NCI-H1417 treated with DMSO at 0.1 percent for 48 hours (cell line): ENCODE measurements at places on chromosomes 13 and 19.

DNA sequence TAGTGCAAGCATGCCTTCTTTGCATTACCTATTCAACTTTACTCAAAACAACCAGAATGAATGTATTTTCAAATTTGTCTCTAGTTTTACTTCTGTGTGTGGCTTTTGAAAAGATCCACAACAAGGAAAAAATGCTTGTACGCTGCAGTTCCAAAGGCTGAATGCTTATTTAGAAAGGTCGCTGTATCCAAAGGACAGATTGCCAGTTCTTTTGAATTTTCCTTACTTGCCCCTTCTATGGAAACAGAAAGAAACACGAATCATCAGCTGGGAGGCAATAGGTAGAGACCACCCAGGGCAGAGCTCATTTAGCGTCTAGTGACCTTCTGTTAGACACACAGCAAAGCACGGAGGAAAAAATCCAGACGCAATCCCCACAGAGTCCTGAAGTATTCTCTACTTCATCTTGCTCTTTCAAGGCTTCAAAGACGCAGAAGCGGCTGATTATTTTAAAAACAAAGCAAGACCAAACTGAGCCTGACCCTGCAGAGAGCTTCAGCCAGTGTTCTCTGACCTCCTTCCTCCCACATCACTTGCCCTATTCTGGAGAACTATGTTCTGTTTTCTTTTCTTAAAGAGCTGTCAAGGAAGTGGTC is 674.6 kb upstream of the SGCG start:
- DNase-seq, result no peak

DNA sequence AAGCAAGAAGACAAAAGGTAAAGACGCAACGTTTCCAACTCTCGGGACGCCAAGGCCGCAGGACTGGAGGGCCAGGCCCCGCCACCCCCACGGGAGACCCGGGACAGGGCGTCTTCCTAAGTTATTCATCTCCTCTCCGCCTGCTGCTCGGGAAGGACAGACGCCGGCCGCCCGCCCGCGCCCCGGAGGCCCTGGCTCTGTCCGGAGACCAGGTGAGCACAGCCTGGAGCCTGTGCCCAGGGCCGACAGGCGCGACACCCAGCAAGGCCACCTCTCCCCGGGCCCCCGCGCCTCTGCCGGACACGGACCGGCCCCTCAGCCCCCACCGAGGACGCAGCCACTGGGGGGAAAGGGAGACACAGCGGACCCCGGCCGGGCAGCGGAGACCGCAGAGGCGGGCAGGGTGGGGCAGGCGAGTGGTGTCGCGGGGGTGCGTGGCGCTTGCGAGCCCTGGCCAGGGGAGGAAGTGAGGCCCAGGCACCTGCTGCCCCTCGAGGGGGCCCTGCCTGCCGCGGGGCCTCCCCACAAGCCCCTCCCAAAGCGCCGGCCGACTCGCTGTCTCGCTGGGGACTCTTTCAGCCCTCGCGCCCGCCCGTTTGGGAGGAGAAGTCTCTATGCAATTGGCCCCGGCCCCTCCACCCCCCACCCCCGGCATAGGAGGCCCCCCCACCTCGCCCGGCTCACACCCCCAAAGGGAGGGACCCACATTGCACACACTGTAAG is 17.2 kb downstream of the SMIM24 start:
- DNase-seq, result no peak

DNA sequence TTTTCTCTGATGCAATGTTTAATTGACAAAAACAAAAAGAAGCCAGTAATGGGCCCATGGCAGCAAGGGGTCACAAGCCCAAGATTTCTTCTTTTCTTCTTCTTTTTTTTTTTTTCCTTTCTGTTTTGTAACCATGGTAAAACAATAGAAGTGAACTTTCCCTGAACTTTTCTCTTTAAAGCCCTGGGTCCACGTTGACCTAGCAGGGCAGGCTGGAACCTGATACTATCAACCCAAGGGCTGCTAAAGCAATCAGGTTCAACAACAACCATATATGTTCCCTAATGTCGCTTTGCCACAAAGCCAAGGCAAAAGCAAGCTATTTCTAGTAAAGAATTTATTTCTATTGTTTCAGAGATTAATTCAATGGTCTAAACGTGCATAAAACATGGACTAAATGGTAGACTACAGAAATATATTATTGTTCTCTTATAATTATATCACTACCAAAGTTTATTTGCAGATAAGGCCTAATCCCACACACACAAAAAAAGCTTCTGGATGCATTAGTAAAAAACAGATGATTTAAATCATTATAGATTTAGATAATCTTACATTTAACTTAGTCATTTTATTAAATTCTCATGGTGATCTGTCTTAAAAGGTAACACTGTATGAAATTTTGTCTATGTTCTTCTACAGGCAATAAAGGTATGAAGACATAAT is 153.9 kb downstream of the DACH1 start:
- no peak for DNase-seq

- no peak for DNase-seq
These were observed 309.8 kb downstream of the COG6 start for GRCh38 chr13:39965309-39965708.

GRCh38 chr13:98377635-98378378 is 199.1 kb downstream of the STK24 start:
- no peak for DNase-seq

GRCh38 chr19:9939301-9939913 is 3.1 kb upstream of the OLFM2 start:
- no peak for DNase-seq

GRCh38 chr19:33706631-33707030 is 84.9 kb downstream of the CHST8 start:
- no peak for DNase-seq

GRCh38 chr19:29289020-29289419 is 76.1 kb upstream of the UQCRFS1 start:
- no peak for DNase-seq

- DNase-seq, result no peak
These were observed 391.7 kb upstream of the HTR2A start for GRCh38 chr13:47288546-47288945.

DNA sequence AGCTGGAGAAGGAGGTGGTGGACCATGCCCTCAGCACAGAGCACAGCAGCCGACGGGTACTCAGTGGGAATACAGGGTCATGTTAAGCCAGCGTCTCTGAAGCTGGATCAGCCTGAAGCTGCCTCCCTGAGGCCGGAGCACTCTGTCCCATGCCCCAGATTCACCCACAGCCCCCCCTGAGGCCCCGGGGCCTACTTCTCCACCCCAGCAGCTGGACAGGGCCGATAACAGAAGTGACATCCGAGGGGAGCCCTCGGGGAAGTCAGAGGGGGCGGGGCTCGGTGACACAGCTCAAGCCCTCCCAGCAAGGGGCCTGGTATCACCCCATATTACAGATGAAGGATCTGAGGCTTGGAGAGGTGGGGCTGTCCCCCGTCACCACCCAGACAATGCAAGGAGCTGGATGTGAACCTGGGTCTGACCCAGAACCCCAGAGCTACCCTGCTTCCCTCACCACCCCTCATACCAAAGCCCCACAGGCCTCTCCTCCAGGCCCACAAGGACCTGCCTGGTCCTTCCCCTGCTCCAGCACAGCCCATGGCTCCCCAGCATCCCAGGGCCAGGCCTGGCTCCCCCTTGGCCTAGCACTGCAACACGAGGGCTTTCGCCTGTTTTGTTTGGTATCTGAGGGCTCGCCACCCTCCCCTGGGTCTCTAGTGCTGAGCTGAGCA is 5.7 kb downstream of the R3HDM4 start:
- DNase-seq, result no peak

DNA sequence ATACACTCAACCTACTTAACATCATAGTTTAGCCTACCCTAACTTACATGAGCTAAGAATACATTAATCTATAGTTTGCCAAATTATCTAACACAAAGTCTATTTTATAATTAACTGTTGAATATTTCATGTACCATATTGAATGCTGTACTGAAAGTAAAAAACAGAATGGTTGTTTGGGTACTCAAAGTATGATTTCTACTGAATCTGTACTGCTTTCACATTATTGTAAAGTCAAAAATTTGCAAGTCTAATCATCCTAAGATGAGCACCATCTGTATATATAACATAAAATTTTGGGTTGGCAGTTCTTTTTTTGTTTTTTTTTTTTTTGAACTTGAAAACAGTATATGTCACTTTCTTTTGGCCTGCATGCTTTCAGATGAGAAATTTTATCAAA is 1212.6 kb downstream of the SLITRK5 start:
- DNase-seq, result no peak

- no peak for DNase-seq
These were observed 20.4 kb downstream of the LMO7 start for GRCh38 chr13:75656425-75656989.

- DNase-seq, result no peak
These were observed at the start of gene MIDN for GRCh38 chr19:1248139-1248785. Gene MIDN, plus strand, starts transcription at chr19:1248583. Its CDS starts 1,714 bp downstream, at chr19:1250297.

DNA sequence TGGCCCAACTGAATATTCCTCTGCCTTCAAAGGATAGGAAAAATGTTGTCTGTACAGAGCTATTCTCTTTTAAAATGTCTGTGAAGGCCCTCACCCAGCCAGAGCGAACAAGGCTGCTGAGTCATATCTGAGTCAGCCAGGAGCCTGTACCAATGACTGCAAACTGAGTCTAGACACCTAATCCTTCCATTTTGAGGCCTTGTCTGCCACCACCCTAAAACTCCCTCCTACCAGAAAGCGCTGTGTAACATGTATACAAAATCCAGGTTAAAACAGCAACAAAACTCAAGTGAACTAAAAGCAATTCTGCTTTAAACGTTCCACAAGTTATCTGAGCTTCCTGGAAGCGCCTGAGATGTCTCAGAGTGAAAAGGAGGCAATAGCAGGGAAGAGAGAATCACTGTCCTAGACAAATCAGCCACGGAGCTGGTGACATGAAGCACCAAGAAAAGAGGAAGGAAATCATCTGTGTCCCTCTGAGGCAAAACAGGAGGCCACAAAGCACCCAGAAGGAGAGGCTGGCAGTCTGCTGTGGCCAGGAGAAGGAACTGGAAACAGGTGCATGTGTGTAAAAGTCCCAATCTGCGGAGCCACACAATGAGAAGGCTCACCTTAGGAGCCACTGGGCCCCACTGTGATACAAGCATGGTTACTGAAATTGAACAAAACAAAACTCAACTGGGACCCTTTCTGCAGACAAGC is 10.2 kb downstream of the DHRS12 start:
- no peak for DNase-seq

DNA sequence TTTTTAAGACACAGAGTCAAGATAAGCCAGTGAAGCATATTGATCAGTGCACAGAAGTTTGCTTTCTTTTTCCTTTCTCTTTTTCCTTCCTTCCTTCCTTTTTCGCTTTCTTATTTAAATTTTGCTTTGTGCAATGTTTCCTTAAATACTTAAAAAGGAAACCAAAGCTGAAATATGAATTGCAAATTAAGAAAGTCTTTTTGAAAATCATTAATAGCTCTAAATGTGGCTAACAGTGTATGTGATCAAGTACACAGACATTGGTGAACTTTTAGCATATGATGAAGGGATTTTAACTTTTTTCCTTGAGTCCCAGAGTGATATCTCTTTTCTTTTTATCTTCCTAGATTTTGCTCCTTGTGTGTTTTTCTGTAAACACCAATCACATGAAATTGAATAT is 1356.9 kb upstream of the PRR20A start:
- no peak for DNase-seq

- no peak for DNase-seq
These were observed 16.3 kb upstream of the DCT start for GRCh38 chr13:94495806-94496205.

DNA sequence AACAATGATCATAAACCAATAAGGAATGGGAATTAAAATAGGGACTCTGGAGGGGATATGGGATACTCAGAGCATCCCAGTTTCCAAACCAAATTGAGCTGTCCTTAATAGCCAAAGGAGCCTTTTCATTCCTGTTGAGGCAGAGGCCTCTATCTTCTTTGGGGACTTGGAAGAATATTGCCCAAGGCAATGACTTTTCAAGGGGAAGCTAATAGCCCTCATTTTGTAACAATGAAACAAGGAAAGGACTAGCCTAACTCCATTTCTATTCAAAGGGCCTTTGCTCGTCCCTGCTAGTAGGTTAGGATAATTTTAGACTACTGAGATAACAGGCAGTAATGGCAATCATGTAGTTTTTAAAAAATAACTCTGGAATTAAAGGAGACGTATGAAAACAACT is 789.8 kb upstream of the SLITRK5 start:
- no peak for DNase-seq

DNA sequence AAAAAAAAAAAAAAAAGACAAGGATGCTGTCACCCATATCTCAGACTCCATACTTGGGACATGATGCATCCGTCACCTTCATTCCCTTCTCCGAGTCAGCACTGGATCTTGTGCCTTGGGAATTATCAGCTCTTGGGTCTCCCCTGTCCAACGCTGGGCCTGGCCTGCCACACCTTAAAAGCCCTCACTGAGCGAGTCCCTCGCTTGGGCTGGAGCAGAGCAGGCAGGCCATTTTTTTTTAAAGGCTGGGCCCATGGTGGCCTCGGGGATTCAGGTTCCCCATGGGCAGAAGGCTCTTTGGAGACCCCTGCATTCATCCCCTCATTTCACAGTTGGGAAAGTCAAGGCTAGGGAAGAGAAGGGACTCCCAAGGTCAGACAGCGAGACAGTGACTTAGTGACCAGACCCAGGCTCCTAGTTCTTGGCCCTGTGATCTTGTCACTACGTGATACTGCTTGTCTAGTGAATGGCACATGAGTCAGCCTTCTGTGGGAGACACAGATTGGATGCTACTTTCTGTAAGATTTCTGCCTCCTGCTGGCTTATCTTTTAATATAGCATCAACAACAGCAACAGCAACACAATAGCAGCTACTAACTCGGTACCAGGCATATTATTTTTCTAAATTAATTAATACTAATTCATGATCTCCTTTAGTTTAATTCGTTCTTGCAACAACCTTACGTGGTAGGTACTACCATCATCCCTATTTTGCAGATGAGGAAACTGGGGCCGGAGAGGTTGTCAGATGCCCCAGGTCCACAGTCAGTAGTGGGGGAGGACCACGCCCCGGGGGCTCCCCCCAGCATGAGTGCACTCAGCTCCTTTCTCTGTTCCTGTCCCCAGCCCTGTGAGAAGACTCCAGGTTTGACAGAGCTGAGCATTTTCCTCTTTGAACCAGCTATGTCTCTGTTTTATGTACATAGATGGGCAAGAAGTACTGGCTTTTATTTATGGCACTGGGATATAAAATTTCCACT is 27.4 kb upstream of the ZNF536 start:
- DNase-seq, result no peak

DNA sequence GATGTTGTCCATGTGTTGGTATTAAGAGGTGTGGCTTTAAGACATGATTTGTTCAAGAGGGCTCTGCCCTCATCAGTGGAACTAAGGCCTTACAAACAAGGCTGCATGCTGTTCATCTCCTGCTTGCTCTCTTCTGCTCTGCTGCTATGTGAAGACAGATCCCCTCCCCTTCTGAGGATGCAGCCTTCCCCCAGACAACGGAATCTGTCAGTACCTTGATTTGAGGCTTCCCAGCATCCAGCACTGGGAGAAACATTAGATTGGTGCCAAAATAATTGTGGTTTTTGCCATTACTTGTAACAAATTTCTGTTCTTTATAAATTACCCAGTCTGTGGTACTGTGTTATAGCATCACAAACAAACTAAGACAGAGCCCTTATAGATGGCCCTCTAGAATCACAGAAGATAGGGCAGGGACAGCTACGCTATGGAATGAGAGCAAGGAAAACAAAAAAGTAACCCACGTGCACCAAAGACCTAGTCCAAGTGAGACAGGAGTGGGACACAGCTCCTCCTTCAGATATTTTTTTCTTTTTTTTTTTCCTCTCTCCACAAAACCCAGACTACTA is 151.5 kb upstream of the RXFP2 start:
- DNase-seq, result no peak

- DNase-seq, result no peak
These were observed 1.5 kb upstream of the TRPC4 start for GRCh38 chr13:37870895-37871550.

- no peak for DNase-seq
These were observed 27.1 kb downstream of the ANKRD10 start for GRCh38 chr13:110887597-110888333.
